AML-193 (cell line): ENCODE measurements at places on chromosomes 2 and 18.

- DNase-seq = no peak
These were observed 168.4 kb upstream of the THUMPD2 start for GRCh38 chr2:39947294-39948015.

DNA sequence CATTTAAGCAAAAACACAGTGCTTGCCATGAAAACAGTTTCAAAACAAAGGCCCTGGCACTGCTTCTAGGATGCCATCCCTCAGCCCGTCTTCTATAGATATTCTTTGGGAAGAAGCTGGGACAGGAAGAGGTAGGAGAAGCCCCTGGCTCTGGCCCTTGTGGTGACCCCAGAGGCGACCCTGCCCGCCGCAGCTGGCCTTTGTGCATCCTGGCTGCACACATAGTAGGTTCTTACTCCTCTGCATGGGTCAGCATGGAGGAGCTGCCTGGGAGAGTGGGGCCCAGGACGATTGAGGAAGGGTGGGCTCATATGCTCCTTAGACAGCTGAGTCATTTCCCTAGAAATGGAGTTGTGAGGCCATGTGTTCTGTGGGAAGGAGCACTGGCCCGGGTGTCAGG is 44.4 kb upstream of the OTOF start:
- DNase-seq = no peak

- no peak for DNase-seq
These were observed 74.3 kb downstream of the BIN1 start for GRCh38 chr2:127032621-127033020.

DNA sequence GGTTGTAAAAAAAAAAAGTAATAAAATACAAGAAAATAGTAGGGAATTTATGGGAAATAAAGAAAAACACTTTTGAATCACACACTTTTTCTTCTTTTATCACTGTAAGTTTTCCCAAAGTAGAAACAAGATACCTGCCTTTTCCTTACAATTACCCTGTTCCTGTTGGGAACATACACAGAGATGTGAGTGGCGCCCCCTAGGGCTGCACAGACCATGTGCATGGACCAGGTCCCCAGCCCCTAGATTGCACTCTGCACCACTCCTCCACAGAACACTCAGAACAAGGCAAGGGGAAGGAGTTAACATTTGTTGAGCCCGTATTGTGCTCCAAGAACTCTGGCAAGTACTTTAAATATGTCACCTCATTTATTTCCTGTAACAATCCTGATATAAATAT is 118.7 kb upstream of the NRP2 start:
- no peak for DNase-seq

DNA sequence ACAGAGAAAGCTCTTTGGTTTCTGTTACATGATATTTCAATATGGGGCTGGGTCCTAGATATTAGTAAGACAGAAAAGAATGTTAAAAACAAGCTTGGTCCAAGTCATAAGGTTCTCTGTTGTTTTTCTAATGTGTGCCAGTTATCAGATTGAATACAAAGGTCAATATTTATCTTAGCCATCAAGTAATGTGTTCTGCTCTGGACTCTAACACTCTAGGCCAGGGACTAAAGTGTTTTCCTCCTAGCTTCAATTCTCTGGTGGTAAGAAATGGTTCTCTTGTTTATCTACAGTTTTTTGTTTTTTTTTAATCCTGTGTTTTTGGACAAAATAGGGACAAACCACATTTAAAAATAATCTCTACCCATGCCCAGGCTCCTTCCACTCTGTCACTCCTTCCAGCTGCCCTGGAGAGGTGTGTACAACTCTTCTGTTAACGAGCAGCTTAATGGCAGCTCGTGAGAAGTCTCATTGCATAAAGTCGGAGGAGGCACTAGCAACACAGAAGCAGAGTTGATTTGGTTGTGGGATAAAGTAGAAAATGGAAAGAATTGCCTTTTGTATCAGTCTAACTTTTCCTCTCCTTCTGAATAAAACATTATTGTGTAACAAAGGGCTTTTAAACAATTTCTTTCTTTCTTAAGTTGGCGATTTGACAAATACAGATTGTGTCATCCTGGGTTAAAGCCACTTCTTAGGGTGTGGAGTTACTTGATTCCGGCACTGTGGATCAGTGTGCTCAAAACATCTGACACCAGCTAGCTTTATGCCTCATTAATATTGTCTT is 8.0 kb upstream of the SESTD1 start:
- no peak for DNase-seq

- no peak for DNase-seq
These were observed 361.9 kb upstream of the MEX3C start for GRCh38 chr18:51559198-51559901.

GRCh38 chr2:181988154-181988924 is 2.7 kb downstream of the PPP1R1C start:
- no peak for DNase-seq

DNA sequence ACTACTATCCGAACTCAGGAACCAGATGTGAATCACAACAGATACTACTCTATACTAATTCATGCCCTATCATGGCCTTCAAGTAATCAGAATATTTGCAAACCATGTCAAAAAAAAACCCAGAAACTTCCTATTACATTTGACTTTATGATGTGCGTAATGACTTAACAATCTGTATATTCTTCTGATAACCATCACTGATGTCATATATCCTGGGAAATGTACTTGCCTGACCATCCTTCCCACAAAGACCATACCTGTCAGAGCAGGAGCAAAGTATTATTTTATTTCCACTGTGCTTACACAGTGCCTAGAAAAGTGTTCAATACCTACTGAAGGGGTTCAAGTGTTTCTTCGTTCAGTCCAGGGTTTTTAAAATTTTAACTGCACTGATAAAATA is 27.5 kb downstream of the PPP4R1 start:
- DNase-seq = no peak

- DNase-seq = no peak
These were observed 222.2 kb downstream of the CYP26B1 start for GRCh38 chr2:71925268-71926088.

DNA sequence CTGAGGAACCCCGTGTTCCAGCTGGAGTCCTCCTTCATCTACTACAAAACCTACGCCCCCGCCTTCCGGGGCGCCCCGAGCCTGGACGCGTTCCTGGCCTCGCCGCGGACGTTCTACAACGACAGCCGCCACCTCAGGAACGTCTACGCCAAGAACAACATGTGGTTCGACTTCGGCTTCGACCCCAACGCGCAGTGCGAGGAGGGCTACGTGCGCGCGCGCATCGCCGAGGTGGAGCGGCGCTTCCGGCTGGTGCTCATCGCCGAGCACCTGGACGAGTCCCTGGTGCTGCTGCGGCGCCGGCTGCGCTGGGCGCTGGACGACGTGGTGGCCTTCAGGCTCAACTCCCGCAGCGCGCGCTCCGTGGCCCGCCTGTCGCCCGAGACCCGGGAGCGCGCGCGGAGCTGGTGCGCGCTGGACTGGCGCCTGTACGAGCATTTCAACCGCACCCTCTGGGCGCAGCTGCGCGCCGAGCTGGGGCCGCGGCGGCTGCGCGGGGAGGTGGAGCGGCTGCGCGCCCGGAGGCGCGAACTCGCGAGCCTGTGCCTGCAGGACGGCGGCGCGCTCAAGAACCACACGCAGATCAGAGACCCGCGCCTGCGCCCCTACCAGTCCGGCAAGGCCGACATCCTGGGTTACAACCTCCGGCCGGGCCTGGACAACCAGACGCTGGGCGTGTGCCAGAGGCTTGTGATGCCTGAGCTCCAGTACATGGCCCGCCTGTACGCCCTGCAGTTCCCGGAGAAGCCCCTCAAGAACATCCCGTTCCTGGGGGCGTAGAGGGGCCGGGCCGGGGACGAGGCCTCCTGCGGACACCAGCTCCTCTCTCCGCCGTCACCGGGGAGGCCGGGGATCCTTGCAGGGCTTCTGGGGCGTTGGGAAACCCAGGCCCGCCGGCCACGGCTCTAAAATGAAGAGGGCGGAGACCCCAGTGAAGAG is 5.3 kb upstream of the NEU4 start:
- DNase-seq = no peak

- DNase-seq = no peak
These were observed 20.6 kb downstream of the FER1L5 start for GRCh38 chr2:96663177-96663576.

DNA sequence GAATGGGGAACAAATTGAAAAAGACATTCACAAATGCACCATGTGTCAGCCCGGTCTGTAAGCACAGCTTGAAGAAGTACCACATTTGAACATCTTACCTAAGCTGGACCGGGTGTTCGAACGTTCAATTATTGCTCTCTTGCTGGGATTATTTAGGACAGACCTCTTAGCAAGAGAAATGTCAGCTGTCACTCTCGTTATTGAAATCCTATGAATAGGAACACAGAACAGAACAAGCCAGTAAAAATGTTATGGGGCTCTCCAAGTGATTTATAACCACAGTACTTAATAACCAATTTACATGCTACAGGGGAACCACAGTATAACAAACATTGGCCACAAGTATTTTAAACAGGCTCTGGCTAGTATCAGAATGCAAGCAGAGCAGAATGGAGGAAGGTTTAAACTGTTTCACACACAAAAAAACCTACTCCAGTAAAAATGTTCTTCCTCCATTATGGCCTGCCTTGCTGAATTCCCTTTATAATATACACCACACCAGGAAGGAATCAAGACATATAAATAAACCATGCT is 32.5 kb upstream of the ARL5A start:
- no peak for DNase-seq

DNA sequence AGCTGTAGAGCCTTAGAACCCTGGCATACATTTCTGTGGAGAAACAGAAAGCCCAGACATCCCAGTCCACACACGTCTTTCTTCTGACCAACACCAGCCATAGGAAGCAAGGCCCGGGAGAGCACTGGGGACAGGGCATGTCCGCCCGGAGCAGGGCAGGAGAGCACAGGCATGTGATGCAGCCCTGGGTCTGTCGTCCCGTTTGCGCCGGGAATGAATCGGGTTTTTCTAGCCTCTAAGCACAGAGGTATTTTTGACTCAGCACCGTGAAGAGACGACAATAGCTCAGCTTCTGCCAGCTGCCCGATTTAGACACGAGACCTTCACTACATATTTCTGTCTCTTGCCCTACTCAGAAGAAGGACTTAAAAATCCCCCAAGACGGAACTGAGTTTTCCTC is 7.3 kb upstream of the AMMECR1L start:
- DNase-seq = no peak
